NCI-H524 treated with DMSO at 0.1 percent for 48 hours (cell line): ENCODE measurements at places on chromosomes 3 and 15.

- no peak for DNase-seq
Observed at GRCh38 chr3:101521211-101521701, 8.2 kb upstream of the SENP7 start.

GRCh38 chr15:80179025-80179759 lies 26.4 kb downstream of the FAH start:
- DNase-seq = no peak

- DNase-seq = no peak
Observed at GRCh38 chr15:92571824-92572223, 83.8 kb downstream of the FAM174B start.

DNA sequence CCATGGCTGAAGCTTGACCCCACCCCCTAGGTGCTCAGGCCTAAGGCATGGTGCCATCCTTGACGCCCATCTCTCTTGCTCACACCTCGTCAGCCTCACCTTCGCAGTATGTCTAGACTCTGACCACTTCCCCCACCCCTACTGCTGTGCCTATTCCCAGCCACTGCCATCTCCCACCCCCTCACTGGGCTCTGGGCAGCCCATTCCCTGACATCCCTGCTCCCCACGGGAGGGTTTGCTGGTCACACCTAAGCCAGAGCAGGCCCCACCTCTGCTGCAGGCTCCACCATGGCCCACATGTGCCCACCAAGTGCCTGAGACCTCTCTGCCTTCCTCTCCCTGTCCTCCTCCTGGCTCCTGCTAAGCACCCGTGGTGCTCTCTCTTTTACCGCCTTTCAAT lies 47.7 kb upstream of the PRR23E start:
- DNase-seq = no peak

DNA sequence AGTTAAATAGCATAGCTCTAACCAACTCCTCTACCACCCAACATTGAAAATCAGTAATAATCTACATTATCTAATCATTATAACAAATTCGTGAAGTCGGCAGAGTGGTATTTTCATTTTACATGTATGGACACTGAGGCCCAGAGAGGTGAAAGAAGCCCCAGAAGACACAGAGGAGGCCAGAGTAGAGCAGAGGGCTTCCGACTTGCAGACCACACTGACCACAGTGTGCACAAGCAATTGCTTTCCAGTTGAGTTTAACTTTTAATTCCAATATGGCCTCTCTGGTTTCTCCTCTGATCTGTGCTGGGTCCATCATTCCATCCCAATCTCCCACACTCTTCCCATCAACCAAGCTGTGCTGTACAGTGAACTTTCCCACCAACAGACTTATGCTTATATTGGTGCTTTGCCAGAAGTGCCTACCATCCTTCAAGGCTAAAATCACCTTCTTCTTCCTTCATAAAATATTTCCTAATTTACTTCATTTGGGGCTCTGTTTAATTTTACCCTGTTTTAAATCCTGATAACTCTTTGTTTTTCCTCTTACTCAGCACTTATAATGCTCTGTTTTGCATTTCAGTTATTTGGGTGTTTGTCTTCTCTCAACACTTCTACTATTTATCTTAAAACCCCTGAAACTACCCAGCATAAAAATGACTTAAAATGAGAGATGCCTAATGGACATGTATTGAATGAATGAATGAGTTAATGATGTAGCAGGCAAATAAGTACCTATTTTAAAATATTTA lies 81.8 kb upstream of the TNFSF10 start:
- DNase-seq = no peak

DNA sequence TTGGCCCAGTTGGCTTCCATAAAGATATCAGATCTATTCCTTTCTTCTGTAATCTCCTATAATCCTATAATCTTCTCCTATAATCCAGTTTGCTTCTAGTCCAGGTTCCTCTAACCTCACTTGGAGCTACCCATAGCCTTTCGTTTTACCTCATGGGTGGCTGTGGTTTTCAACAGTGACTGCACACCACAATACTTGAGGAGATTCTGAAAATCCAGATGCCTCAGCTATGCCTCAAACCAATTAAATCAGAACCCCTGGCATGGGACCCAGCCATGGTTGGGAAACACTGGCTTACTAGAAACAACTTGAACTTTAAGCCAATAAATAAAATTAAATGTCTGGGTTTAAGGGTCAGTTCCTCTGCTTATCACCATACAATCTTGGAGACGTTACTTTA lies 86.1 kb upstream of the NTRK3 start:
- DNase-seq = no peak

GRCh38 chr3:48826451-48826850 lies 21.2 kb downstream of the PRKAR2A start:
- no peak for DNase-seq

DNA sequence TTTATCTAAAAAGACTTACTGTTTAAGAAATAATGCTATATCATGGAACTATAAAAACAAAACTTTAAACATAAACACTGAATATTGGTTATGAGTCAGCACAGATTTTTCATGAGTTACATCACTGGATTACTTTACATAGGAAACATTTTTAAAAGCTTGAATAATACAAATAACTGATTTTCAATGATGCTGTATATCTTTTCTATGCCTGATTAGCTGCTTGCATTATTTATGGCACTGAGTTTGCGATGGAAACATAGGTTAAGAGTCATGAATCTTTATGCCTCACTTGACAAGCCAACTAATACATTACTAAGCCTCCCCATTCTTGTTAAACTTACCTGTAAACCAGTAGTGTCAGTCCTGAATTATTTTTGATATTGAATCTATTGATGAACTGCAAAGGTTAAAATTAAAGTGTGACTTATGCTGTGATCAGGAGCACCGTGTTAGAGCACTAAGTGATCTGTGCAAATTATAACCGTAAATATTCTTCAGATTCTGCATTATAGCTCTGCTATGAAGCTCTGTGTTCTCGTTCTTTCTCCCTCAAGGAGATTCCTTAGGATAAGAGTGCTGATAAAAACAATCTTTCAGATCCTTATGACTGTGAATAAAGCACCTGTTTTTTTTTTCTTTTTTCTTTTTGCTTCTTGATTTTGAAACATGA lies 437.3 kb upstream of the BCHE start:
- DNase-seq = no peak

DNA sequence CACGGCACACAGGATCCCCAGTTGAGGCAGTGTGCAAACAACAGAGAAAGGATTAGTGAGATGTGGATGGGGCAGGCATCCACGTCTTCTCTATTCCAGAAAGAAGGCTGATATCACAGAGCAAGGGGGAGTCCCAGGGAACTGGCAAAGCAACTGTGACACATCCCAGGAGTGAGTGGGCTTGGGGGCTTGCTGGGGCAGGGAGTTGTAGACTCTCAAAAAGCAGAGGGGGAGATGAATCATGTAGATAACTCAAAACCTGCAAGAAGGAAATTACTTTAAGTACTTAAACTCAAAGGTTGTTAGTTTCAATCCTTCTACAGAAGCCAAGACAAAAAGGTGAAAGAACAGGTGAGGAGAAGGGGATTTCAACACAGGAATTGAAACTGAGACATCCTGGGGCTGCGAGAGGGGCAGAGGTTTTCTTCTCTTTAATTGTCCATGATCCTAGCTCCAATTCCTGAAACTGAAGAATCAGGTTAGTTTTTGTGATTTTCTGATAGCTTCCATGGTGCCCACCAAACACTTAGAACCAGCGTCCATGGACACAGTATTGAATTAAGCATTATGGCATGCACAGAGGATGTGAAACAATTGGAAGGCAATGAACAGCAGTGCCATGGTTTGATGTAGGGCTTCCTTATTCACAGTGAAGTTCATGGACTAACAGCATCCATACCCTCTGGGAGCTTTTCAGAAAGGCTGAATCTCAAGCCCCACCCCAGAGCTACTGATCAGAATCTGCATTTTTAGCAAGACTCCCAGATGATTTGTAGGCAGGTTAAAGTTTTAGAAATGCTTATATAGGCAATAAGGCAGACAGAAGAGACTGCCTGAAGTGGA lies 52.0 kb downstream of the CCR3 start:
- no peak for DNase-seq

GRCh38 chr3:186502138-186502948 lies 41.8 kb downstream of the CRYGS start:
- DNase-seq = no peak

- DNase-seq = no peak
Observed at GRCh38 chr3:16289144-16289889, 24.3 kb downstream of the OXNAD1 start.

GRCh38 chr15:88995449-88995848 lies 82.3 kb upstream of the MFGE8 start:
- DNase-seq = no peak

DNA sequence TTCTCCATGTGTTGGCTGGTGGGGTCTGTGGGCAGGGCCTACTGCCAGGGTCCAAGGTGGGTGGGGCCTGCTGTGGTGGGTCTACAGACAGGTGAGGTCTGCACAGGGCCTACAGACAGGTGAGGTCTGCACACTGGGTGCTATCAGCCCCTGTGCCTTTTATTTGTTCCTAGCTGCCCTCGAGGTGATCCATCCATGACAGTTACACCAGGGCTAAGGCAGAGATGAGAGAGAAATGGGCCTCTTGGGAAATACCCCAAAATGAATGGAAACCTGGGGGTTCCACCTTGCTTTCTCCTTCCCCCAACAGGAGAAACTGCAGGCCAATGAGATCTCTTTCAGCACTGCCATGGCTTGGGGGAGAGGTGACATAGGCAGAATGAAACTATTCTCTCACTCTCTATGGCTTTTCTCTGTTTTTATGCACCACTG lies 36.4 kb downstream of the CFAP100 start:
- DNase-seq = no peak

DNA sequence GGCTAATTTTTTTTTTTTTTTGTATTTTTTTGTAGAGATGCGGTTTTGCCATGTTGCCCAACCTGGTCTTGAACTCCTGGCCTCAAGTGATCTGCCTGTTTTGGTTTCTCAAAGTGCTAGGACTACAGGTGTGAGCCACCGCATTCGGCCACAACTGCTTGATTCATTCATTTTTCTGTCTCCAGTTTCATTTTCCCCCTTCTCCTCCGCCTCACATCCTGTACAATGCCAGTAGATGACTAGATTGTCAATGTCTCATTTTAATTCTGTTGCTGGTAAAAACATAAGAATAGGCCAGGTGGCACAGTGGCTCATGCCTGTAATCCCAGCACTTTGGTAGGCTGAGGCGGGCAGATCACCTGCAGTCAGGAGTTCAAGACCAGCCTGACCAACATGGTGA lies 12.0 kb upstream of the ZNF592 start:
- DNase-seq = no peak

DNA sequence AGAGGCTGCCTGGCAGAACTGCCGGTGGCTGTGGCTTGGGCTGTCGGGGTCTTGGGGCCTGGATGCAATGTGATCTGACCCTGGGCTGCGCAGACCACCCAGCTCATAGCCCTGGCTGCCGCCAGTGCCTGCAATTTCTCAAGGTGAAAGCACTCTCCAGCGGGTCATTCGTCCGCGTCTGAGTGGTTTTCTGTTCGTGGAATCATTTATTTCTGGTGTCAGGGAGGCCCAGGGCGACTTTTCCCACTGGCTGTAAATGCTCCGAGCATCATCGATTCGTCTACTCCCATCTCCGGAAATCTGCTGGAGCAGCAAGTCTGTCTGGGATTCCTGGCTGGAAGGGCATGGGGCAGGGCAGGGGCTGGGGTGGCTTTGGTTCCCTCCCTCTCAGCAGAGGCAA lies 40.6 kb upstream of the ADPGK start:
- DNase-seq = no peak

GRCh38 chr3:167203062-167203461 lies 177.0 kb downstream of the ZBBX start:
- no peak for DNase-seq

DNA sequence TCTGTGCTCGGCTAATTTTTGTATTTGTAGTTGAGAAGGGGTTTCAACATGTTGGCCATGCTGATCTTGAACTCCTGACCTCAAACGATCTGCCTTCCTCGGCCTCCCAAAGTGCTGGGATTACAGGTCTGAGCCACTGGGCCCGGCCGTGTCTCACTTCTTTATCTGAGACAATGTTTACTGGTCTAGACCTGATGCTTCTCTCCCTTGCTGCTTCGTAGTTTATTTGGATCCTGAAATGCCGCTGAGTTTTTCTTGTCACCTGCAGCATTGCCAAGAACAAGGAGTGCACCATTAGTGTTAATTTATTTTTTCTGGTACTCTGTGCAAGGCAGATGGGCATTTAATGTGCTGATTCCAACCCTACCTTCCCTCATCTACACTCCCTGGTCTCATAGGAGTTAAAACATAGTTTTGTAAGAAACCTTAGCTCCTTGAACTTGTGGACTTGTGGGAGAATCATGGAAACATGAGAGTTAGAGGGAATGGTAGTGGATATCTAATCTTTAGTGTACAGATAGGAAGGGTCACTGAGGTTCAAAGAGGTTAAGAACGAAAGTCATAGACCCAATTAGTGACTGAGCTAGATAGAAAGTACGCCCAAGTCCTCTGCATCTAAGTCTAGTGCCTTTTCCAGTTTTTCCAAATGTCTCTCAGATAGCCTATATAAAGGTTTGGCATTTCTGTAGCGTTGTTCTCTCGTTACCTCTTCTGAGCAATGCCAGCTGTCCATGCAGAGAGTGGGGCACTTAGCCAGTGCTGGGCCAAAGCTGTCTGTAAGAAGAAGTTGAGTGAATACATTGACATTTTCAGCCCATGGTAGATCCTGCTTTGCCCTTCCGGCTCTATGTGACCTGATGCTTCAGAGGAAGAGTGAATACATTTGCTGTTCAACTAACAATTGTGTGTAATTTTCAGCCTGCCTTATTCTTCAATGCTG lies 244.1 kb downstream of the LPP start:
- peak; percentile 10 for DNase-seq

GRCh38 chr3:198030125-198030524 lies 70.1 kb downstream of the LMLN start:
- no peak for DNase-seq

DNA sequence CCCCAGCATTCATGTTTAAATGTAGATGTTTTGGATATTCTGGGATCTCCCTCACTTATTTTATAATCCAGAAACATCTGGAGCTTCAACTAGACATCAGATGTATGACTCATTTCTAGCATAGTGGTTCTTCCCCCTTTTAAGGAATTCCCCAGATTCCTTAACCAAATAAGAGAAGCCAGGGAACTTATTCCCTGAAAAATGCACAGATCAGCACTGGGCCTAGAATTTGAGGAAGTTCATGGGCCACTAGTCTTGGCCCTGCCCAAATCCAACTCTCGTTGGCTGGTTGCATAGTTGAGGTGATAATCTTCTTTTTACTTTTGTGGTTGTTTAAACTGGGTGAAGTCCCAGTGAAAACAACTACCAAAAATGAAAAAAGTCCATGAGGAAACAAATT lies 20.4 kb downstream of the RARRES1 start:
- DNase-seq = no peak

- DNase-seq = no peak
Observed at GRCh38 chr3:81965696-81966095, 204.3 kb upstream of the GBE1 start.

- no peak for DNase-seq
Observed at GRCh38 chr15:85282504-85283115, 97.8 kb upstream of the AKAP13 start.
